ENCODE measurements at places on chromosomes 16 and 17.

DNA sequence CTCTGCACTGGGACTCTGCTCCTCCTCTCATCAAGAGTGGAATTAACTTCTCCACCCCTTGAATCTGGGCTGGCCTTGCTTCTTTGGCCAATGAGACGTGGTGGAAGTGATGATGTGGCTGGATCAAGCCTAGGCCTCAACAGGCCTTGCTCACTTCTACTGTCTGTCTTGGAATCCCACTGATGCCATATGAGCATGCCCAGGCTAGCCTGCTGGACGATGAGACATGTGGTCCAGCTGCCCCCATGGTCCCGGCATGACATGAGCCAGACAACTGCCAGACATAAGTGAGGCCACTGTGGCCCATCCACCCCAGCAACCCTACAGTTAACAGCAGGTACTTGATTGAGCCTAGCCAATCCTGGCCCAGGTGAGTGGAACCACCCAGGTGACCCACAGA is 18.7 kb downstream of the VAC14 start:
- no peak for DNase-seq

GRCh38 chr17:13403982-13404946 is 197.5 kb downstream of the HS3ST3A1 start:
- no peak for DNase-seq

DNA sequence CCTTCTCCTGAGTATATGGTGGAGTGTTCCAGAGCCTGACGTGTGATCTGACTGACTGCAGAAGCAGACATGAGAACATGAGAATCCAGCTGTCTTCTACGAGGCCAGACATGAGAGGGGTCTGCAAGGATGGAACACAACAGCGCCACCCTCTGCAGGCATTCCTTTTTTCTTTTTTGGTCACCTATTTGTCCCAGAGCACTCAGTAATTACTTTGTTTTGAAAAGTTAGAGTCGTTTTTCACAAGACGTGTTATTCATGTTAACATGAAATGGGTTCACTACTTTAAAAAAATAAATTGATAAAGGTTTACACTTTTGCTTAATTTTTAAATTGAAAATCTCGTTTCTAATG is 43.8 kb upstream of the ATP2A3 start:
- no peak for DNase-seq

- DNase-seq = no peak
Observed at GRCh38 chr16:66832190-66832589, 1.4 kb upstream of the NAE1 start.

GRCh38 chr17:61457226-61457983 is 5.2 kb downstream of the TBX4 start:
- DNase-seq = no peak

DNA sequence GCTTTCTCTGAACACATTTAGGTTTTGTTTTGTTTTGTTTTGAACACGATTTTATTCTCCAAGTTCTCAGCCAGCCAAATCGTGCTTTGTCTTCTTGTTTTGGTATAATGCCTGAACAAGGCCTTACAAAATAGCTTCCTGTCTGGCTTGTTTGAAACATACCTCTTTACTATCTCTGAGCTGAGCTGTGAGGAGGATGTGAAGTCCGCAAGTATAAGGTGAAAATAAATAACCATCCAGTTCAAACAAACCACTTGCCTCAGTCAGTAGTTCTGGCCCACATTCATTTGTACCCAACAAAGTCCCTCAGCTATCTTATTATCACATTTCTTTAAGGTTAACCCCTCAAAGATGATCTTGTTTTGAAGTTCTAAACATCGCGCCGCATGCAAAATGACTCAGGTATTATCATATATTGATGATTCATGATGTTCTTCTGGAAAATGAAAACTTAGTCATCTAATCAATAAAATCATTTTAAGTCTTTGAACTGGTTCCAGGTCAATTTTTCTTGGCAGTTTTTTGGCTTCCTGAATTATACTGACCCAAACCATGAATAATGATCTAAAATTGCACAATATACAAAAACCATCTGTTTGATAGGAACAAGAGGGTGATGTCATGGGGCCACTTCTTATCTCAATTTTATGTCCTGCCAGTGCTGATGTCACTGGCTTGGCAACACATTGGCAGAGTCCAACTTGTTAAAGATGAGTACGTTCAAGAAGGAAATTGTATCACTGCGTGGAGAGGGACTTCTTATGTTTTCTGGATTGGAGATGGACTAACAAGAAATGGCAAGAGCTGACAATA is 694.3 kb downstream of the KCNJ2 start:
- no peak for DNase-seq

DNA sequence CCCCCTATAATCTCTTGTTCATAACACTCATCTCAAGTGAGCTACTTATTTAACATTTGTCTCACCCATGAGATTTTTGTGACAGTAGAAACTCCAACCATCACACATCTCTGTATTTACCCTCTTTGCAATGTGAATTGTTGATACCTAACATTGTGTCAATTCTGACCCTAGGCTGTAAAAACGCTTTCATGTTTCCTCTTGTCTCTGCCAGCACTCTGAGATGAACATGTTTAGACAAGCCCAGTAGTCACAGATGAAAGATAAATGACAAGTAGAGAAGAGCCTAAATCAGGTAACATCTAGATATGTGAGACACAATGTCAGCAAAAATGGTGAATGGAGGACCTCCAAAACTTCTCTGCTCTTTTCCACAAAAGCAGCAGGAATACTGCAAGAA is 1254.5 kb upstream of the GOT2 start:
- no peak for DNase-seq

- DNase-seq = no peak
Observed at GRCh38 chr17:49687878-49688491, 10.1 kb upstream of the SPOP start.

GRCh38 chr16:28873543-28874201 is 4.6 kb upstream of the ATP2A1 start:
- DNase-seq = peak; percentile 2

GRCh38 chr17:69579961-69580677 is 165.6 kb downstream of the MAP2K6 start:
- no peak for DNase-seq

GRCh38 chr17:27535178-27535928 is 79.1 kb downstream of the KSR1 start:
- no peak for DNase-seq

DNA sequence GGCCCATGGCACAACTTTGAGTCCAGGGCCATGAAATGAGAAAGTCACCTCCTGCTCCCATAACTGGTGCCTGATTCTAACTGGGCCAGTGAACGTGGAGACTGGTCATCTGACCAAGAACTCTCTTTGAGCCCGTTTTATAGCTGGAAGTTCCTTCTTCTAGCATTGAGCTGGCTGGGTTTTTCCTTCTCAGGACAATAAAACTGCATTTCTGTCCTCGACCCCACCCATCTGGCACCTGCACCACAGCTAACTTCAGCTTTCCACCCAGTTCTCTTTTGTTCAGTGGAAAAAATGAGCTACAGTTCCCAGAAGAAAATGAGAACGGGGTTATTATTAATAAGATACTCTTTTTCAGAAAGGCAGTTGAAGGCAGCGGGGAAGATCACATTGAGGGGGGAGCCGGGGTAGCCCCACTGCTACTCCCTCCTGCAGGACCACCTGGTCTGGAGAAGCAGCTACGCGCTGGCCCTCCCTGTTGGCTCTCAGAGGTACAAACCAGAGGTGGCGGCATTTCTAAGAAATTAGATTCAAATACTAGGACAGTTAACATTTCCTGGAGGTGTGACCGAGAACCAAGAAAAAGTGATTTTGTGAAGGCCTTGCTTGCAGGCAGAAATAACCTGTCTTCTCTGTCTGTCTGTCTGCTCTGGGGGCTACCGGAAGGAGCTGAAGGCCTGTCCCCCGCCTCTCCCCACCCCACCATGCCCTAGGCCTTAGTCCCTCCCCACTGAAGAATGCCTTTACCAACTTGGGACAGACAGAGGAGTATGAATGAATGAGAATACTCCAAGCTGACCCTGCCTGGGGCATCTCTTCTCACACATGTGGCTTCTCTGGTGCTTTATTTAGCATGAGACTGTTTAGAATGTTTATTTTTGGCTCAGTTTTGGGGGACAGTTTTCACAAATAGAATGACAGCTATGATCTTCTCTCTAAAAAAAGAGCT is 123.9 kb downstream of the XYLT1 start:
- no peak for DNase-seq

- DNase-seq = no peak
Observed at GRCh38 chr17:55186937-55187770, 77.6 kb upstream of the HLF start.

- DNase-seq = no peak
Observed at GRCh38 chr16:79217375-79218011, 383.0 kb downstream of the MAF start.

DNA sequence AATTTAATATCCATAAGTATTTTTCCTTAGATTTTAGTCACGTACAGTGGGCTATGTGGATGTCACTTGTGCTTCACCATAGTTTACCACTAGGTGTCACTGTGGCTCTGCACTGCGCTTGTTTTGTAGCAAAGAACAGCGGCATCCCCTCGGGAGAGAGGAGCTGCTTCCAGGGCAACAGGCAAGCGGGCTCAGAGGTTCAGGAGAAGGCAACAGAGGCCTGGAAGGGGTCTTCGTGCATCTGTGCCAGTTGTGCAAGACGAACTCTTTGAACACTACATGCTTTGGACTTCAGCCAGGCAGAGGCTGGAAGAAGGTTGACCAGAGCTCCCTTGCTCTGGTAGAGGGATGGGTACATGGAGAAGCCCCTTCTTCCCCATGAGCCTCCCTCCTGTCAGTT is 20.6 kb downstream of the CYB561 start:
- peak; percentile 27 for DNase-seq

DNA sequence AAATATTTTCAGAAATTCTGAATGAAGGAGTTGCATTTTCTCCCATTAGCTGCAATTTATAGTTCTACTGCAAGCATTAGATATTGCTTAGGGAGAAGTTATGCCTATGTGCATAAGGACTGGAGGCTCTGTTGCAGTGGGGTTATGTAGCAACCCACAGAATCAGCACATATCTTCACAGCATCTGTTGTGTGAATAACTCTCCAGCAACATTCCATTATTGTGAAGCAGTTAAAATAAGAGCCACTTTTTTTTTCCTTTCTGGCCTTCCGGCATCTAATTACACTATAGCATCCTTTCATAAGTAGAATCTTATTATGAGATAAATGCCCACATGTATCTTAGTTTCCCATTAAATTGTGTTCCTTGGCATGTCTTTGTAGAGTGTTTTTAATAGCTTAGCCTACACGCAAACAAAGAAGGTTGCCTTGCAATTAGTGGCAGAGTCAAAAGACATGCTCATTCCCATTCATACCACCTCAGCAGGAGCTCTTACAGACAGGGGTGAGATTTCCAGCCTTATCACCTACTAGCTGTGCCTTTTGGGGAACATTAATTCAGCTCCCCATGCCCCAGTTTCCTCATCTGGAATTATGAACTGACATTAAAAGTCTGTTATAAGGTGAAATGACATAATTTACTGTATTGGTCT is 596.0 kb upstream of the GOT2 start:
- no peak for DNase-seq

DNA sequence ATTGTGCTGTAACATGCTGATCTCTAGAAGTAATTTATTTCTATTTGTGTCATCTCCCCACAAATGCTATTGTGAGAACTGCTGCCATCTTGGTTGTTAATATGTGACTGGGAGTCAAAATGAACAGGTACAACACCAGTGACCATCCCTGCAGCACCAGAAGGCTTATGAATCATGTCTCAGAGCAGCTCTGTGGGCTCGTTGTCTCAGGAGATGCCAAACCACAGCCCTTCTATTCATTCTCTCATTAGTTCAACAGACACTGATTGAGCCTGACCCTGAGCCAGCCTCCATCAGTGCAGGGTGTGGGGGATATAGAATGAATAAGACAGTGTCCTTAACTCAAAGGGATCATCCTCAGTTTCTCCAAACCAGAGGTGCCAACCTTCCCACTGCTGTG is 92.5 kb downstream of the UTP18 start:
- no peak for DNase-seq

DNA sequence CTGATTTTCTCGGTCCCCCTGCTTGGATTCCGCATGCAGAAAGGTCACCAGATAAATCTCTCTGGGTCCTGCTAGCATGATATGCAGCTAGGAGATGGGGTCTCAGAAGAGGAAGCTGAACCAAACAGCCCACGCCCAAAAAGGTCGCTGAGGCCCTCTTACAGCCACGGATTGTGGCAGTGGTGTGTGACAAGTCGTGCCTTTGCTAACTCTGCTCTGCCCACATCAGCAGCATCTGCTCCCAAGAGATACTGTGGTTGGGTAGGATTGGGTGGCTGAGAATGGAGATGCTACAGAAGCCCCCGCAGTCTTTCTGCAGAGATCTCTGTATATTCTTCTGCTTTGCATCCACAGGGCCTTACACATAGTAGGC is 15.2 kb upstream of the SKAP1 start:
- no peak for DNase-seq

DNA sequence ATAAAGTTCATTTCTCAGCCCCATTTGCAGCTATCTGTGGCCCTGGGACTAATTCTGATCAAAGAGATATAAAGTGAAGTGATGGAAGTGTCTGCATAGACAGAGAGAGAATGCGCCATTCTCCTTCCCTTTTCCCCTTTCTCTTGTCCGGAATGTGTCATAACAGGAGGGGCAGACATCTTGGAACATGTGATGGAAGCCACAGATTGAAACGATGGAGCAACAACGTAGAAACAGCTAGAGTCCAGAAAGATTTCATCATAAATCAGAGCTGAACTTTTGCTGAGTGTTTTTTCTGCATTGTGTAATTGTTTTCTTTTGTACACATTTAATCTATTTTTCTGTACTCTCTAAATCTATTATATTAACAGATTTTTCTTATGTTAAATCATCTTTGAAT is 11.3 kb downstream of the ASGR1 start:
- DNase-seq = no peak

- no peak for DNase-seq
Observed at GRCh38 chr16:31694461-31694860, 166.8 kb downstream of the AHSP start.

DNA sequence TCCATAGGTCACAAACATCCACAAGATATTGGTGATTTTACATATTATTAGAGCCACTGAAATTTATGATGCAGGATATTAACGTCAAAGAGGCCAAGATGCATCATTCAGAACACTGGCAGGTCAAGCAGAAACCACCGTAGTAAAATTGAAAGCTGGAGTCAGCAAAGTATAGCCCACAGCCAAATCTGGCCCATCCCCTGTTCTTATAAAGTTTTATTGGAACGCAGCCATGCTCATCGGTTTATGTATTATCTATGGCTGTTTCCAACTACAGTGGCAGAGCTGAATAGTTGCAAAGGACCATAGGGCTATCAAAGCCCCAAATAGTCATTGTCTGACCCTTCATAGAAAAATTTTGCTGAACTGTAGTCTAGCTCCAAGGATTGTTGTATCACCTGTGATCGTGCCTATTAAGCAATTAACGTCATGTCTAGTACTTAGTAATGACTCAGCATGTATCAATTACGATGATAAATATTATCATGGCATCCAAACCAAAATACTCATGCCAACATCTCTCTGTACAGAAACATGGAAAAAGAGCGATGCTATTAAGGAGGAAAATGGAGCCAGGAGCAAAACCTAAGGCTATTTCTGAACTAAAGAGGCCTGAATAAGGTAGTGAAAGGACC is 165.6 kb downstream of the IRX3 start:
- DNase-seq = no peak

GRCh38 chr16:68367030-68367429 is 56.2 kb downstream of the PRMT7 start:
- DNase-seq = no peak

GRCh38 chr16:66774981-66775380 is 23.6 kb upstream of the DYNC1LI2 start:
- DNase-seq = no peak

- DNase-seq = no peak
Observed at GRCh38 chr17:76493505-76494167, 7.6 kb downstream of the RHBDF2 start.
